ENCODE measurements at places on chromosomes 11 and 22.

DNA sequence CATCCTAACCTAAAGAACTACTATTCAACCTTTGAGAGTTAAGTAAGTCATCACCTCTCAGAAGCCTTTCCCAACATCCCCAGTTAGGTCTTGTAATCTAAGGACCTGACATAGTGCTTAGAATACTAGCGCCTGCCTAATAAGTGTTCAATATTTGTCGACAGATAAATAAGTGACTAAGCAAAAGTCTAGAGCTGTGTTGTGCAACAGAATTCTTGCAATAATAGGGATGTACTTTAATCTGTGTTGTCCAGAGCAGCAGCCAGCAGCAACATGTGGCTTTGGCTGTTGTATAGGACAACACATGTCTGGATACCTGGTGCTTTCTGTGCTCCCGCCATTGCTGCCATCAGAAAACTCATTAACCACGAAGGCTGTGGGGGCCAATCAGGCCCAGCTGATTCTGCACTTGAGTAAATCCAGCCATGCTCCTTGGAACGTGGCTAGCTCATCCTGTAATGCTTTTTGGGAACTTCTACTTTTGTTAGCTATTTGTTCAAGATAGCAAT, 66.8 kb upstream of the NTM start:
- DNase-seq: no peak

DNA sequence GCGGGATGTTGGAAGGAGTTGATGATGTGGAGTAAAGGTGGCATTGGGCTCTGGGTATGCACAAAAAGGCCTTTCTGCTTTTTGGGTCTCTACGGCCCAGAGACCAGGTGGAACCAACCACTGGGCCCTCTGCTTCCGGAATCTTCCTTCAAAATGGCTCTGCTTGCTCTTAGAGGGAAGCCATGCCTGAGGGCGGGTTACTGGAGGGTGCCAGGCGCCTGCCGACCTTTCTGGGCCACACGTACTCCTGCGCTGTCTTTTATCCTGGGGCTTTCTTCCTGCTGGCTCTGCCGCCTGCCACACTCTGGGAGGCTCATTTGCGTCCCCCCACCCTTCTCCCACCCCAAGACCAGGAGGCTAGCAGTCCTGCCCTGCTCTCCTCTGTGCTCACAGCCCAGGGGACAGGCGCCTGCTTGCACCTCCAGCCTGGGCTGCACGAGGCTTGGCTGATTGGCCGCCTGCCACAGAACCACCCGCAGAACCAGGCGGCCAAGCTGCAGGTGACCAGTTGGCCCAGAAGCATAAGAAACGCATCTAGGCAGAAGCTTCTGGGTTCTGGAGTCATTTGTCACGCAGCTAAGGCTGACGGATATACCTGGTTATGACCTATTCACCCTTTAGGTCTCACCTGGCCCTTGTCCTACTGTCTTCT, 536.9 kb downstream of the TBC1D22A start:
- no peak for DNase-seq

- DNase-seq: no peak
Observed at GRCh38 chr11:36230779-36231699, 58.2 kb downstream of the COMMD9 start.

DNA sequence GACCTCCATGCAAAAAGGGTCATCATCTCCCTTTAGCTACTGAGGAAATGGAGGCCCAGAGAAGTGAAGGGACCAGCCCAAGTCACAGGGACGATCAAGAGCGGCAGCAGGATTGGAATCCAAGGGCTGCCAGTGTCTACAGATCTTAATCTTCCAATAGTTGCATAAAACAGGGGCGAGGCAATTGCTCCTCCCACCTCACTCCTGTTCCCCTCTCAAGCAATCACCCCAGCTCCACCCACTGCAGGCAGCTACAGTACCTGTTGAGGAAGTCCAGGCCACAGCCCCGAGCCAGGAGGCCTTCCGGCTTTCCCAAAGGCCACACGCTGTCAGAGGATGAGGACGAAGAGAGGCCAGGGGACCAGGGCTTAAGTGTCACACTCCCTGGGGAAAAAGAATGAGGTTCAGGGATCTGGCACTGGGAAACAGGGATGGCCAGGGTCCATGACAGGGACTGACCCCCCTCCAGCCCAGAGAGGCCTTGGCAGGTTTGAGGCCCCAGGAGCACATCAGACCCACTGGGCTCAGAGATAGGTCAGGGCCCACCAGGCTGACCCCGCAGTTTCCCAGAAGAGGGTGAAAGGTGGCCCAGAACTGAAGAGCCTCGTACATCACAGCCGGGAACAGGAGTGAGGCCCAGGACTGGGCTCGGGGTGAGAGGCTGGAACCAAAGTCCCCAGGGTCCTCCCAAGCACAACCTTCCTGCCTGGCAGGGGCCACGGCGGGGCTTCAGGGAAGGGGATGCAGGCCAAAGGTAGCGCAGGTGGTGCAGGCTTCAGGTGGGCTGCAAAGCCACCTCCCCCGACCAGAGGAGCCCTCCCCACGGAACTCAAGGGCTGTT, 16.4 kb upstream of the MFNG start:
- DNase-seq: no peak
